Stimulated activated CD4-positive, alpha-beta T cell treated with anti-CD3 and anti-CD28 coated beads, Interleukin-12 subunit alpha, Interleukin-12 subunit beta, amount 100 ng/mL, for 24 hours (primary cell): ENCODE measurements at places on chromosomes 13 and 19.

DNA sequence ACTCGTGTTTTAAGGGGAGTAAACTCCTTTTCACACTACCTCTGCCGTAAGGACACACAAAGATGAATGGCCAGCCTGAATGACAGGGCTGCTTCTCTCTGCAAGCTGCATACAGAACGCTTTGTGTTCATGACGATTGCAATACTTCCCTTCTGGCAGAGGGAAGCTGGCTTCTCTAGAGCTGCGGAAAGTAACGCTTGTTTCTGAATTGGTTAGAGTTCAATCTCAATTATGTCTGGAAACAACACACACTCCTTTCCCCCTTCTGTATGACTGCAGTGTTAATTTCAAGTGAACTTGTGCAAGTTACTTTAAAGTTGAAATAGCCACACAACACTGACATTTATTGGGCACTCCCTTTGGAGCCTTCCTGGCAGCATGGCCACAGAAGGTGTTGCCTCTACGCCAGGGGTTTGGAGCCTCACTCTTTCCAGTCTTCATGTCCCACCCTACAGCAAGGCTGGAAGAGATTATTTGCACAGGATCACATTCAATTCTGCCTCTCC is 242.6 kb downstream of the NDFIP2 start:
- no peak for DNase-seq

DNA sequence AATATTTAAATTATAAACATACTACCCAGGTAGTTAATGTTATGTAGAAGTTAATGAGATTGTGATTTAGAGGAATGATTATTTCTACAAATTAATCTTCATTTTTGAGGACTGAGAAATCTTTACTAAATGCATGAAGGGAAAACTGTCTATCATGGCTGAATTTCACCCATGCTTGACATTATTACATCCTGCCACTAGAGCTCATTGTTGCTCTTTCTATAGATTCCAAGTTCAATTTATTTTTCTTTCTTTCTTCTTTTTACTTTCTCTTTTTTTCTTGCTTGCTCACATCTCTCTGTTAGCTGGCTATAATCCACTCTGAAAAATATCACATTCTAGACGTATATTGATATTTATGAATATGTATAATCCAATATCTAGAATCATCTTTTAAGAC is 505.0 kb upstream of the KLHL1 start:
- DNase-seq, result no peak

DNA sequence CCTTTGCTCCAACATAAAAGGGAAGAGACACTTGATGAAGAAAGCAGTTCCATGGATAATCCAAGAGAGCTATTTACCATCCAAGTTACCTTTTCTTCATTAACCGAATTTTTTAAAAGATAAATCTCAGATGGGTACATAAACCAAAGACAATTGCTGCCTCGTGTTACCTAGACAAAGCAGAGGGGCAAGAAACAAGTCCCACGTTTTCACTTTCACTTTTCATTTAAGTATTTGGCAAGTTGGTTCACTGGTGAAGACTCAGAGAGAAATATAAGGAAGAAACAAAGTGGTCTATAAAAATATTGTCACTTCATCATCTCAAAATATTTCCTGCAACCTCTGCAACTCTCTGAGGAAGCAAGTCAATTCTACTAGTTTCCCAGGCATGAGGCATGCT is 446.1 kb downstream of the FGF14 start:
- DNase-seq, result no peak

GRCh38 chr13:45295536-45295935 is 45.4 kb downstream of the TPT1 start:
- DNase-seq, result no peak

DNA sequence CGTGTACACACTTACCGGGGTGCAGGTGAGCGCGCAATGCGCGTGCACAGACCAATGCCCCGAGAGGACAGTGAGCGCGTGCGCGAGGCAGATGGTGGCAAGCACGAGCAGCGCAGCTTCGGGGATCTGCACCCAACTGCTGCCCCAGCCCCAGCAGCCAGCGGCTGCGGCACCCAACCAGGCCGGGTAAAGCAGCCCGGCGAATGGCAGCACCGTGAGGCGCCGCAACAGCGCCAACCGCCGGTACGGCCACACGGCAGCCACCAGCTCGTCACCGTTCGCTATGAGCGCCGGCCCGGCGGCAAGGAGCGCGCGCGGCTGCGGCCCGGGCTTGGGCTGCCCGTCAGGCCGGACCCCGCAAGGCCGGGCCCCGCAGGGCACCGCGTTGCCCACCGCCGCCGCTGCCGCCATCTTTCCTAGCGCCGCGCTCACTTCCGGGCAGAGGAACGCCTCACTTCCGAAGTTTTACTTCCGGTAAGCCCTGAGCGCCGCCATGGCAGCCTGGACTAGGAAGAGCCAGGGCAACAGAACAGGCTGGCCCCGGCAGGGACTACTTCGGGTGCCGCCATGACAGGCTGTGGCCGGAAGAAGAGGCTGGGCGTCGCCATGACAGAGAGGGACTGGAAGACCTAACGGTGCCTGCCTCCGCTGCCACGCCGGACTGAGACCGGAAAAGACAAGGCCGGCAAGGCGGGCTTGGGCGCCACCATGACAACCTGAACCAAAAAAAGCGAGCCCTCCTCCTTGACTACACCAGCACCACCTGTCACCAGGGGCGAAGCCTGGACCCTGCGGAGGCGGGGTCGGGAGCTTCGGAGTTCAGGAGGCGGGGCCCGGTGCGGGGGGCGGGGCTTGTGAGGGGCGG is at the start of gene ATP13A1:
Gene ATP13A1 (minus strand): TSS at position 421 of the 865 bp plus-strand sequence. CDS start 10 bp downstream, at position 411.
- peak; percentile 86 for DNase-seq

DNA sequence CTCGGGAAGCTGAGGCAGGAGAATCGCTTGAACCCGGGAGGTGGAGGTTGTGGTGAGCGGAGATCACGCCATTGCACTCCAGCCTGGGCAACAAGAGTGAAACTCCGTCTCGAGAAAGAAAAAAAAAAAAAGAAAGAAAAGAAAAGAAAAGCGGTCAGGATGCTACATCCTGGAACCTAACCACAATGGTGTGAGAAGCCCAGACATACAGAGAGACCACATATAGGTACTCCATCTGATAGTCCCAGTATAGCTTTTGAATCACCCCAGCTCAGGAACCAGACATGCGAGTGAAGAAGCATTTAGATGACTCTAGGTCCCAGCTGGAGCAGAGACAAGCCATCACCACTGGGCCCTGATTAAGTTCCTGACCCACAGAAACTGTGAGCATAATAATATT is 3.2 kb downstream of the IFNL1 start:
- DNase-seq, result no peak

GRCh38 chr19:18501832-18502231 is 20.0 kb downstream of the ELL start:
- no peak for DNase-seq

DNA sequence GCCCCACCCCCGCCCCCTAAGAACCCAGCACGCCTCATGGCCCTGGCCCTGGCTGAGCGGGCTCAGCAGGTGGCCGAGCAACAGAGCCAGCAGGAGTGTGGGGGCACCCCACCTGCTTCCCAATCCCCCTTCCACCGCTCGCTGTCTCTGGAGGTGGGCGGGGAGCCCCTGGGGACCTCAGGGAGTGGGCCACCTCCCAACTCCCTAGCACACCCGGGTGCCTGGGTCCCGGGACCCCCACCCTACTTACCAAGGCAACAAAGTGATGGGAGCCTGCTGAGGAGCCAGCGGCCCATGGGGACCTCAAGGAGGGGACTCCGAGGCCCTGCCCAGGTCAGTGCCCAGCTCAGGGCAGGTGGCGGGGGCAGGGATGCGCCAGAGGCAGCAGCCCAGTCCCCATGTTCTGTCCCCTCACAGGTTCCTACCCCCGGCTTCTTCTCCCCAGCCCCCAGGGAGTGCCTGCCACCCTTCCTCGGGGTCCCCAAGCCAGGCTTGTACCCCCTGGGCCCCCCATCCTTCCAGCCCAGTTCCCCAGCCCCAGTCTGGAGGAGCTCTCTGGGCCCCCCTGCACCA is 11.9 kb downstream of the ARHGAP33 start:
- no peak for DNase-seq

GRCh38 chr13:22017226-22017625 is 346.4 kb downstream of the FGF9 start:
- DNase-seq, result no peak

- DNase-seq, result no peak
Measured at GRCh38 chr13:42312817-42313431, 41.0 kb downstream of the AKAP11 start.

- no peak for DNase-seq
Measured at GRCh38 chr13:31175847-31176532, 14.3 kb upstream of the HSPH1 start.

- no peak for DNase-seq
Measured at GRCh38 chr19:55643887-55644176, 383 bp downstream of the ZNF581 start.

GRCh38 chr13:105247830-105248229 is 1287.6 kb downstream of the EFNB2 start:
- DNase-seq, result no peak

DNA sequence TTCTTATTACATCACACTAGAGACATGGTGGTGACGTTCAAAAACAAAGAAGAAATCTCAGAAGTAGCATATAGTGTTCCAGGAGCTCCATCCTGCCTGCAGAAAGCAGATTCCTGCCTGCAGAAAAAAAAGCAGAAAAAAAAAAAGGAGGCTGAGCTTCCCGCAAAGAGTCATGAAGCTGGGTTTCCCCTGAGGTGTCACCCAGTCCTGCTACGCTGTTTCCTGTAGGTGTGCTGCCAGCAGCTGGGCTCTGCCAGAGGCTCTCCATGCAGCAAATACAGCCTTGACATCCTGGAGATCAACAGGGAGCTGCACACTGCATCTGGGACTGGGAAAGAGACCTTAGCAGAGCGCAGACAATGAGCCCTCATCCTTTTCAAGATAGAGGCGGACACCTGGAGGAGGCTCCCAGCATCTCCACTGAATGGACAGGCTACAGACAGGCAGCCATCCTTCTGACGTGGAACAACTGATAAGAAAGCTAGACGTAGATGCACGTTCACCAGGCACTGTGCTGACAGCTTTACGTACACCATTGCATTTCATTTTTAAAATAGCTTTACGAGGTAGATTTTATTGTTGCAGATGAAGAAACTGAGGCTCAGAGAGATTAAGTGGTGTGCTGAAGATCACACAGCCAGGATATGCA is 350.9 kb downstream of the FOXO1 start:
- DNase-seq, result peak; percentile 41

DNA sequence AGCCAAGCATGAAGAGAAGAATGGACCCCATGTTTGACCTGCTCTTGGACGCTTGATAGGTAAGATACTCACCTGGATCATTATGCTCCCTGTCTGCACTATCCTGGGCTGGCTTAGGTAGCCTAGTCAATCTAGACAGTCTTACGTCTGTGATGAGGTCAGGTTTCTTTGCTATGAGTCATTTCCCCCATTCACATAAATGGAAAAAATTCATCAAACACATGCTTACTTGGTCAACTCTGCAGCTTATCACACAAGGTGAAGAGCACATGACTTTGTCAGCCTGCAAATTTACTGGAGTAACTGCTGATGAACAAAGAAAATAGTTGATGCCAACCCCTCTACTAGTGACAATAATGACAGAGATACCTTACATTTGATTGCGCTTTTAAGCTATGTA is 170.0 kb downstream of the NUFIP1 start:
- DNase-seq, result no peak

GRCh38 chr13:49466292-49466838 is 22.3 kb downstream of the SETDB2 start:
- DNase-seq, result no peak

DNA sequence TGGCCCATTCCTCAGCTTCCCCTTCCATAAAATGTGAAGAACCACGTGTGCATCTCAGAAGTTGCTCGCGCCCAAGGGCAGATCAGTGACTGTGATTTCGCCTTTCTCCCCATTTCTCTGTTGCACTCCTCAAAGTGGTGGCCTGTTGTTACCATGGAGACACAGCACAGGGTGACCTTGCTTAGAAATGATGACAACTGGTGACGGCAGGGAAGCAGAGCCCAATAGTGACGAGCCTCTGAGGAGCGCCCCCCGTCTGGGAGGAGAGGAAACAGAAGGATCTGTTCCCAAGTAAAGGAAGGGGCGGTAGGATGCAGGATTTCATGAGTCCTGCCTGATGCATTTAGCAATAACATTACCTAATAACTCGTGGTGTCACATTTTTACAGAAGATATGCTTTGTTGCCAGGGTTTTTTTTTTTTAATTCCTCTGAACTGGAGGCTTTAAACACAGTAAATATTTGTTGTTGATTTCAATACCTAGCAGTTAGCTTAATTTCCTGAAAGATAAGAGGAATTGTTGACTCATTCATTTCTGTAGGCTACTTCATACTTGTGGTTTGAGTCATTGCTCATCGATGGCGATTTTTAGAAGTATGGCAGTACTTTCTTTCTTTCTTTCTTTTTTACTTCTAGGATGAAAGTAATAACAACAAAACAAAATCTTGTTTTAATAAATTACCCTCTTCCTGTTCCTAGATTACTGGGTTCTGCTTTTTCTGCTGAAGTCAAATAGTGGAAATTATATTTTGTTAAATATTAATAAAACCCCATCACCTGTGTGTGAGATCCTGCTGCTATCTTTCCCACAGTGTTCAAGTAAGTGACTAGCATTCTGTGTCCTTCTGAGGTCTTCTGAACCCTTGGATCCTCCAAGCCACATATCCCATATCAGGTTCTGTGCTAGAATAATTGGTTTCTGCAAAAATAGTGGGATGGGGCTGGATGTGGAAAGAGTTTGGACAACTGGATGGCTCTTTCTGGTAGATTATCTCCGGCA is 36.0 kb downstream of the MBNL2 start:
- DNase-seq, result no peak

GRCh38 chr13:42377640-42378382 is 105.9 kb downstream of the AKAP11 start:
- DNase-seq, result no peak

GRCh38 chr13:105201351-105201750 is 1334.1 kb downstream of the EFNB2 start:
- no peak for DNase-seq
